NCI-H2227 treated with DMSO at 0.1 percent for 48 hours (cell line): ENCODE measurements at places on chromosomes 3 and 15.

DNA sequence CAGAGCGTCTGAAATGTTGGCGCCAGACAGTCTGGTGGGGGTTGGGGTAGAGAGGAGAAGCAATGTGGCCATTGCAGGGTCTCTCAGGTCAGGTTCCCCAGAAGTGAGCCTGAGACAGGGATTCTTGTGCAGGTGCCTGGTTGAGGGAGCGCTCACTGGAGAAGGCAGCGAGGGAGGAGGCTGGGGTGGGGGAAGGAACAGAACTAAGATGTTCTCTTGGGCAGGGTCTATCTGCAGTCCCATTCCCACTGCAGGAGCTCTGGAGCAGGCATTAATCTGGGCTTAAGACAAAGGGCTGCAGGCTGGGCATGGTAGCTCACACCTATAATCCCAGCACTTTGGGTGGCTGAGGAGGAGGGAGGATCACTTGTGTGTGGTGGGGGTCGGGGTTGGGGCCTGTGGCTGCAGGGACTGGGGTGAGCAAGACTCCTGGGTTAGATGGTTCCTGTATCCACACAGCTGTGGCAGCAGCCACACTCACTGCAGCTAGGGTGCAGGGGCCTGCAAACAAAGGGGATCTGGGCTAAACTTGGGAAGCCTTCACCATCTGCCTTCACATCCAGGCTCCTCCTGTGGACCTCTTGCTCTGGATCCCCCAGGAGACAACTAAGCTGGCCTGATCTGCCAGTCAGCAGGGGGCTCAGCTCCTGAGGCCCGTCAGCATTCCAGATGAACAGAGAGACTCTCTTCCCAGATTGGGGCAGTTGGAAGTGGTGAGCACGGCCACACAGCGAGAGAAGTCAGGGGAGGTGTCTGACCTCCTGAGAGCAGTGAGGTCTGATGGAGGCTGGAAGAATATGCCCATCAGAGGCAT is 172.5 kb downstream of the ABHD5 start:
- DNase-seq: no peak

- DNase-seq: no peak
Measured at GRCh38 chr3:71927505-71928066, 142.6 kb upstream of the PROK2 start.

DNA sequence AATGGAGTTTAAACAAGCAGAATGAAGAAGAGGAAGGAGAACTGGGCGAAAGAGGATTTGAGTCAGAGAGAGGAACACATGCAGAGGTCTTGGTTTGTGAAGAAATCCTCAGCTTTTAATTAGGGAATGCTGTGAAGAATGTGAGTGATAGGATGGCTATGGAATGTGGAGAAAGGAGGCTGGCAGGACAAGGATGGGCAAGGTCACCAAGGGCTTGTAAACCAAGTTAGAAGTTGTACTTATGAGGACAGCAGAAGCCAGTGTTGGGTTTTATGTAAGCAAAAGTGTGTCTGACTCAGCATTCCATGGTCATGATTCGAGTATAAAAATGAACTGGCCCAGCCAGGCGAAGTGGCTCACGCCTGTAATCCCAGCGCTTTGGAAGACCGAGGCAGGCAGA is 60.0 kb upstream of the IL12A start:
- no peak for DNase-seq

DNA sequence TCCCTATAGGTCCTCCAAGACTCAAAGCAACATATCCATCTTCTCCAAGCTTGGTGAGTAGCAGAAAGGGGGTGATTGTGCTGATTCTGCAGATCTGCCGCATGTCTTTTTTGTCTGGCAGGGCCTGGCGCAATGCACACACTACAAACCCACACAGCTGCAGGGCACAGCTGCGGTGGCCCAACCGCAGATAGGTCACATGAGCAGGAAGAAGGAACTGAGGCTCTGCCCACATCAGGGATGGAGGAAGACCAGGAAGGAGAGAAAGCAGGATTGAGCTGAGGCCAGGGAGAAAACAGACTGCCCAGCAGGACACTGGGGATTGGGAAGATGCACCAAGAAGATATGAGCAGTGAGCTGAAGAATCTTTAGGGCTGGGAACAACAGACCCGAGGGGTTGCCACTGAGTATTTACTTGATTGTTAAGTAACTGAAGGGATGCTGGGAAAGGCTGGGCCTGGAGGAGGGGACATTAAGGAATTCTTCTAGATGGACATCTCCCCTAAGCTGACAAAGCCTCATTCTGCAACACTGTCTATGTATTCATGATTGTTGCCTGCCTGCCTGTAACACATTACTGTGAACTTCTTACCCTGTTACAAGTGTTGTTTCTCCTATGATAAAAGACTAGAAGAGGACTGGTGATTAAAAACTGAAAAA is 126.7 kb downstream of the MYLK start:
- DNase-seq: no peak

- no peak for DNase-seq
Measured at GRCh38 chr15:79209690-79210089, 72.8 kb upstream of the ANKRD34C start.

GRCh38 chr3:55364421-55364820 is 122.7 kb downstream of the WNT5A start:
- no peak for DNase-seq
